ENCODE measurements at places on chromosomes 5 and 9.

DNA sequence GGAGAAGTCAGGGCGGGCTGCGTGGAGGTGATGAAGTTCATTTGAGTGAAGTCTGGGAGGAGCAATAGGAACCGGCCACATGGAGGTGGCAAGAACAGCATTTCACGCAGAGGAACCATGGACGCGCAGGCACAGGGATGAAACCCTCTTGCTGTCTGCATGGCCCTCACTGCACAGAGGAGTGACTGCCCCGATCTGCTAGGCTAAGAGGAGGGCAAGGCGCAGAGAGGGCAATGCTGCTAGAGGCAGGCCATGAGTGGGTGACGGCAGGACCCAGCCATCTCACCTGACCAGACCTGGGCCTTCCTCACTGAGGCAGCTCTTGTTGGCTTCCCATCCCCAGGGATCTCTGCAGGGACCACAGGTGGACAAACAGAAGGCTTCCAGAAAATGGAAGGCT, 90.3 kb downstream of the BARX1 start:
- no peak for DNase-seq

DNA sequence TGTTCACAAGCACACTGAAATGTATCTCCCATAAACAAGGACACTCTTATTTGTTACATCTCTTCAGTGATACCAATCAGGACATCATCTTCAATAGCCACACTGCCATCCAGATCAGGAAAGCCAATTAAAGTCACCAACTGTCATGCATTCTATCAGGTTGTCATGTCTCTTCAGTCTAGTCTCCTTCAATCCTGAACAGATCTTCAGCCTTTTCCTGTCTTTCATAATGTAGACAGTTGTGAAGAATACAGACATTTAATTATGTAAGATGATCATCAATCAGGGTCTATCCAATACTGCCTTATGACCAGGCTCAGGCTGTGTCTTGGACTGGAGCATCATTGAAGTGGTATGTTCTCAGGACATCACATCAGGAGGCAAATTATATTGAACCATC, 419.8 kb upstream of the SMC2 start:
- DNase-seq = no peak

DNA sequence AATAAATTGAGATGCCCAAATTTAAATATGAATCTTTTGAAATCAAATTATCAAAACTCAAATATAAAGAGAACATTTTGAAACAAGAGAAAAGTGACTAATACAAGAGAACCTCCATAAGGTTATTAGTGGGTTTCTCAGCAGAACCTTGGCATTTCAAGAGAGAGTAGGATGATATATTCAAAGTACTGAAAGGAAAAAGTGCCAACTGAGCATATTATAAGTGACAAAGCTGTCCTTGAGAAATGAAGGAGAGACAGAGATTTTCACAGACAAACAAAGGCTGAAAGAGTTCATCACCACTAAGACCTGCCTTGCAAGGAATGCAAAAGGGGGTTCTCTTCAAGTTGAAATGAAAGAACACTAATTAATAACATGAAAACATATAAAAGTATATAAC, 366.0 kb downstream of the HINT1 start:
- no peak for DNase-seq

DNA sequence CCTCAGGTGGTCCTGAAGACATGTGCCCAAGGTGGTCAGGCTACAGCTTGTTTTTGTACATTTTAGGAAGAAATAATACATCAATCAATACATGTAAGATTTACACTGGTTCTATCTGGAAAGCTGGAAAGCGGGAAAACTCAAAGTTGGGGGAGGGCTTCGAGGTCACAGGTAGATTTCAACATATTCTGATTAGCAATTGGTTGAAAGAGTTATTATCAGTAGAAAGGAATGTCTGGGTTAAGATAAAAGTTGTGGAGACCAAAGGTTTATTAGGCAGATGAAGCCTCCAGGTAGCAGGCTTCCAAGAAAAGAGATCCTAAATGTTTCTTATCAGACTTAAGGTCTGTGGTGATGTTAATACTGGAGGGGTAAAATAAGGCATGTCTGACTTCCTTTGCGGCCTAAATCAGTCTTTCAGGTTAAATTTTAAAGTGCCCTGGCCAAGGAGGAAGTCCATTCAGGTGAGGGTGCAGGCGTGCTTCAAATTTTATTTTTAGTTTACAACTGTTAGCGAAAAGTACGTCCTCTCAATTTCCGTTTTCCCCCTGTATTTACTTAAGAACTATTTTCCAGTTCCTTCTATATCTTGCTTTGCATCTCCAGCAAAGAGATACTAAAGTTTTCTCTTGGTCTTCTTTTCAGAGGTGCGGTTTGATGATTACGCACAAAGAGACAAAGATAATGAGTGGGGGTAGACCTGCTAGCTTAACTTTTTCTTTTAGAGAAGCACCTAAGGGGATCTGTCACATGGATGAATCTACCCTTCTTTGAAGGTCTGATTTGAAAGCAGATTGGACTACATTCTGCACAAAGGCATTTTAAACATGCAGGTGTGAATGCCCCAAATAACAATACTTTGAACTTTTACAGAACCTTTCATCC, 578.6 kb downstream of the RAB3C start:
- no peak for DNase-seq

DNA sequence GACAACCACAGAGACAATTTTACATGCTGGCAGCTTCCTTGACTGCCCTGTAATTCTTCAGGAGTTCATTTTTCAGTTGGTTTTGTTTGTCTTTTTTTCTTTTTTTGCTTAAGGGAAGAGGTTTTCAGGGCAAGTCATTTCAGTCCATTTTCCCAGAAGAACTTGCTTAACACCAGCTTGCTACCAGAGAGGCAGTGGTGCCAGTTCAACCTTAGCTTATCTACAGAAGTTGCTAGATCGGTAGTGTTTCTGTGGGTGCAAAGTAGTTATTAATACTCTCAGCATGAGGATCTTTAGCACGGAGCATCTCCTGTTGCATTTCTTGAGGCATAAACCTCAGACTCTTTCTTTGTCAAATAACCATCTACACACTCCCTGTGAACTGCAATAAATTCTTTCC, 1.1 kb downstream of the SPEF2 start:
- no peak for DNase-seq

DNA sequence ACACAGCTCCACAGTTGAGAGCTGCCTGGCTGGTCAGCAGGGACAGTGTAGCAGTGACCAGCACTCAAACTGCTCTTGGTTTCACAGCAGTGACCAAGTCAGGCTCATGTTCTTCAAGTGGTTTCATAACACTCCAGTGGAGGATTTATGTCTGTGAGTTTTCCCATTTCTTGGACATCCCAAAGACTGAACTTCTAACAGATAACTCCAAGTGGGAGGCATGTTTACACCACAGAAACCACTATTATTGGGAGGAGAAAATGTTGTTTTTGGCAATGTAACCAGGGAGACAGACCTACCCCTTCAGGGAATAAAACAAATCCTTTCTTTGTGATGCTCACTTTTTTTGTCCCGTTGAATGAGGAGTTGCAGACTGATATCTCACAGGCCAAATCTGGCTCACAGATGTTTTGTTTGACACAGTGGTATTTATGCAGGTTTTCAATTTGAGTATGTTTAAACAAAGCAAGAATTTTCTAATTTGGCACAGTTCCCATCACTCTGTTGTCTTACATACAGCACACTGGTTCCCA, 141.5 kb downstream of the RMI1 start:
- DNase-seq = no peak

DNA sequence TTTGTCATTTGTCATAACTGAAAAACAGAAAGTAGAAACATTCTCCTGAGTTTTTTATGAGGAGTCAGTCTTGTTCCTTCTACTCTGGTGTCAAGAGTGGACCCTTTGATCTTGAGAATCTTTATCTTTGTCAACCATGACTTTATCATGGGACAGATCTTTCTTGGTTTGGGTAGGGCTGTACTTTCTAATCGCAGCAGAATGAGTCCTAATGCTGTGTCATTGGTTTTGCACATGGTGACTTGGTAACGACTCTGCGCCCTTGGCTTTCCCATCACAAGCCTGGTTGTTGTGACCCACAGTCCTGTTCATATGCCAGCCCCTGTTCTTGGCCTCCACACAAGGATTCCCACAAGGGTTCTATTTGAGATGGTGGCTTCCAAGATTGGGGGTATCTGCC, 45.6 kb downstream of the AOPEP start:
- DNase-seq = no peak

DNA sequence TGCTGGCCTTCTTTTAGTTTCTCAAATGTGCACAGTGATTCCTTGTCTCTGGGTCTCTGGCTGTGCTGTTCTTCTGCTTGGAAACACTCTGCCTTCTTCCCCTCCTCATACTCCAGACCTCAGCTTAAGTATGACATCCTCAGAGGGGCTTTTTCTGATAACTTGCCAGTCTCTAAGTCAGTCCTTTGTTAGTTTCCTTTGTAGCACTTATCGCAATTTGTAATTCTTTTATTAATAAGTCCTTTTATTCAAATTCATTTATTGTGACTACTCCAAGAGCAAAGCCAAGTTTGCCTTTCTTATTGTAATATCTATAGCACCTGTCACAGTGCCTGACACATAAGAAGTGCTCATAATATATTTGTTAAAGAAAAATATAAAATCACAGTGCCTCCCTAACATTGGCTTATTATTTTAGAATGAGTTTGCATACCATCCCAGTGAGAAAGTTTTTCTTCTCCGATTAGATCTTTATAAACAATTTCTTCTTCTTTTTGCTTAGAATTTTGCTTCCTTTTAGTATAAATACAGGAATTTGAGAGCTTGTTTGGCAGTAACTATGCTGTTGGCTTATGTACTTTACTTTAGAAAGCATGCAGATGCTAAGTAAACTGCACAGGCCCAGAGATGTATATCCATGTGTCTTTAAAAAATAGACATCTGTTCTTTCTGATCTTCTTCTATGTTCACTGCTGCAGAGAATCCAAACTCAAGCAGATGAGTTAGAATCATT, 198.0 kb downstream of the GAS1 start:
- no peak for DNase-seq

- DNase-seq = no peak
These were observed 65.2 kb upstream of the PTPRD start for GRCh38 chr9:10678010-10678409.

DNA sequence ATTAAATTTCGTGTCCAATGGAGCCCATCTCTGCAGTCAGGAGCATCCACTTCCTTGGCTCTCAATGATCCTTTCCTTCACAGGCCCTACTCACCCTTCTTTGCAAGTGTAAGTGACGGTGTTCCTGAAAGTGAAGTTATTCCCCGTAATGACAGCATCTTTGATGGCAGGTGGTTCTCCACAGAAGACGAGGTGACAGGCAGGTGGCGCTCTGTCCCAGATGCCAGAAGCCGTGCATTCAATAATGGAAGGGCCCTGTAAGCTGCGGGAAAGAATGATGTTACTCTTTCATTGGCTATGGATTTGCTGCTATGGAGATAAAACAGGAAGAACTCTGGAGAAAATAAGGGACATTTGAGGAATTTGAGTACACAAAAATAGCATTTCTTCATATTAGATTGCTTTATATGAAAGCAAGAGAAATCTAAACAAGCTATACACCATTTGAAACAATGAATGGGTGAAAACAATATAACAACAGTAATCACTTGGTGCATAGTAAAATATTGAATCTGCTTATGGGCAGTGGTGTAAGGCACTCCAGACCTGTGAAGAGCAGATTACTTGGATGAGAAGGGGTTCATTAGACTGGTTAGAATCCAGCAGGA, 89.9 kb upstream of the TXNDC8 start:
- DNase-seq = no peak

GRCh38 chr9:136858452-136858843, 6.3 kb downstream of the MAMDC4 start:
- no peak for DNase-seq

DNA sequence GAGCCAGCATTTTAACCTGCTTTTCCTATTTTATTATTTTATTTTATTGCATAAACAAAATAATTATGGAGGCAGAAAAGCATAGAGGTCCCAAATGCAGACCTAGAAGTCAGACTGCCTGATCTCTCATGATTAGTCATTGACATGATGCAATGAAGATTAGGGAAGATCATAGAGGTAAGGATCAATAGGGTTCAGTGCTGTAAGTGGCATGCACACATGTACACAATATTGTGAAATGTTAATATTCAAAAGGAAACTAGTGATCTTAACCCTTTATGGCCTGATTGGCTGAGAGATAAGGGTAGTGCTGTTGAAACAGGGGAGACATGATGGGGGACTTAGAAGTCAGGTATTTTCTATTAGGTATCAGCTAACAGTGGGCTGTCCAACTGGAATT, 1.1 kb upstream of the FRRS1L start:
- no peak for DNase-seq

DNA sequence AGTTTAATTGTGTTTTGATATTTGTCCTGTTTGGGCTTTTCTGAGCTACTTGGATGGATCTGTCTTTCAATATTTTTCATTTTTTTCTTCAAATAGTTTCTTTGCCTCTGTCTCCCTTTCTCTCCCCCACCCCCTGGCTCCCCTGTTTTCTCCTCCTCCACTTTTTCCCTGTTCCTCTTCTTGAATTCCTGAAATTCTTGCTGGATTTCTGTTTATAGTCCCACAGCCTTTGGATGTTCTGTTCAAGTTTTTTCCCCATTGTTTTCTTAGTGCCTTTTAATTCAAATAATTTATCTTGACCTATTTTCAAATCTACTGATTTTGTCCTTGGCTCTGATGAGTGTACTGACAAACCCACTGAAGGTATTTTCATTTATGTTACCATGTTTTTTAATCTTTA, 113.0 kb downstream of the VPS13A start:
- DNase-seq = no peak

DNA sequence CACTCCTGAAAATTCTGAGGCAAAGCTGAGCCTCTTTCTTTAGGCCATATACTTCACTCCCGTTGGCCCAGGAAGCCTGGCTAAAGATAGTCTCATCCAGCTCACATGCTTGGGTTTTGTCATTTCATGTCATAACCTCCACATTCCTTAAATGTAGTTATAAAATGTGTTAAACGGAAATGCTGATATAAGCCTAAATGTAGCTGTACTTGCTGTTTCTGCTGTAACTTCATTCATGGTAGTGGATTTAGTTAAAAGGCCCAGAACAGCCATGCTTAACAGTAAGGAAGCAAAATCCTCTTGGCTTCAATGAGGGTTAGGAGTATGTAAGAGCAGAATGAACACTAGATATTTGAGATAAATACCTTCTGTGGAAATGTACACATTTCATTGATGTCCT, 135.8 kb upstream of the TMEM161B start:
- DNase-seq = no peak

DNA sequence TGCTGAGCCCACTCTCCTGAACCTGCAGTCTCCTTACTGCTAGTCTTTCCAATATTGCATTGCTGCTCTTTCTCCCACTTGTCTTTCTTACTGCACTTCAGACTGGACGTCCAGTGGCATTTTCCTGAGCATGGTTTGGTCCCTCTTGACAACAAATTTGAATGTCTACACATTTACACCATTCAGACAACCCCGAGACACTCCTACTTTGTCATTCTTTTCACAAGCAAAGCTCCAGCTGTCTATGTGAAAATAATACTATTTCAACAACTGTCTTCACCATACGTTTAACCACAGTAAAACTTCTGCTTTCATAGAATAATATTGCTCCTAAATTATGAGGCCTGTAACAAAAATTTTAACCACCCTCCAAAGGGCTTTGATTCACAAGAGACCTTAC, 10.4 kb upstream of the APTX start:
- no peak for DNase-seq

- DNase-seq = no peak
These were observed 33.7 kb downstream of the NDUFS6 start for GRCh38 chr5:1834721-1835429.

All from NCI-H2107 (cell line).